ENCODE measurements at places on chromosomes 3 and 15. TPM values are rescaled to one million over a fixed set of nuclear protein-coding genes. Genes with fewer than 3 reads are reported as not detected.

MESP2 gene
- 1.3 TPM for total RNA-seq

CPB1 gene
- 0.15 TPM for total RNA-seq

ARNT2 gene
- total RNA-seq, result 8.4 TPM

CAND2 gene
- 6.6 TPM for total RNA-seq

MKRN3 gene
- under 0.01 TPM for total RNA-seq

CPOX gene
- 24.5 TPM for total RNA-seq

ATP13A5 gene
- total RNA-seq, result not detected

TLR9 gene
- total RNA-seq, result under 0.01 TPM

MB21D2 gene
- total RNA-seq, result 10.3 TPM

ATP2B2 gene
- not detected for total RNA-seq

SLC28A1 gene
- total RNA-seq, result not detected

GOLGA8N gene
- 0.84 TPM for total RNA-seq

CFAP100 gene
- not detected for total RNA-seq

SMCO1 gene
- 0.34 TPM for total RNA-seq

SAMD7 gene
- not detected for total RNA-seq

All from bronchus fibroblast of lung (primary cell).